HuH-7 (cell line): ENCODE measurements at places on chromosomes 6 and 20.

DNA sequence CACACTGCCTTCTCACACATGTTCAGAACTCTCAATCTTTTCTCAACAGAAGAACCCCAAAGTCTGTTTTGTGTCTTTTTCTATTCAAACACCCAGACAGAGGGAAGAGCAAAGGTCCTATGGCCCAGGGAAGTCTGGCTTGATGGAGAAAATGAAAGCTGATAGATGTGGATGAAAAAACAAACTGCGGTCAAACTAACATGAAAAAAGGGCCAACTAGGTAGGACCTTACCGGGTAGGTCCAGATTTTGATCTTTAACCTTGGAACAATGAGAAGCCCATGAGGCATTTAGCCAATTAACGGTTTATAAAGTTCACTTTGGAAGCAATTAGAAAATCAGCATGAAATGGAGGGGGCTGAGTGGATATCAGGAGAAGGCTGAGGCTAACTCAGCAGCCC is 507.7 kb upstream of the SLC35B3 start:
- DNase-seq: no peak

DNA sequence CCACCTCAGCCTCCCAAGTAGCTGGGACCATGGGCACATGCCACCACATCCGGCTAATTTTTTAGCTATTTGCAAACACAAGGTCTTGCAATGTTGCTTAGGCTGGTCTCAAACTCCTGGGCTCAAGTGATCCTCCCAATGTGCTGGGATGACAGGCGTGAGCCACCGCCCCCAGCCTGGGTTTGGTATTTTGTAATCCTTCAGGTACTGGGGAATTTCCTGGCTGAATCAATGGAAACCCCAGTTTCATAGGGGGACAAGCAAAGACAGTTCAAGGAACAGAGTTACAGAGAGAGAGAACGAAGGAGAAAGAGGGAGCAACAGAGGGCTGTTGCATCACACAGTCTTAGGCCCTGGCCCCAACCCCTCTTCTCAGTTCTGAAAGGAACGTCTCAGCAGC is 35.7 kb downstream of the RAB44 start:
- DNase-seq: no peak

GRCh38 chr20:33680686-33681085 is 5.5 kb downstream of the E2F1 start:
- no peak for DNase-seq

DNA sequence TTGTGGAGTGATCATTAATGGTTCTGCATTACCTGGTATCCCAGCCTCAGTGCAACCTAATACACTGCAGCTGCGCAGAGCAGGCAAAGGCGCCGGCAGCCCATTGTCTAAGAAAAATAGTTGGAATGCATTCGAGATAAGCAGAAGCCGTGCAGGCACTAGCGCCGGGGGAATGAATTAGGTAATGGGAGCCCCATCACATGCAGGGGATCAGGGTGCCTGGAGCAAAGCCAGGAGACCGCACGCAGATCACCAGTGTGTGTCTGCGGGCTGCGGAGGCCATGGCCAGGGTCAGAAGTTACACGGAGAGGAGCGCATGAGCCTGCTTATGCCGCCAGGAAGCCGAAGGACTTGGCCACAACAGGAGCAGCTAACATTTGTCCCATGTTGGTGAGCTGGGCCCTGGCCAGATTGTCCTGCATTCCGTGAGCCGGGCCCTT is 156.8 kb downstream of the DLL1 start:
- DNase-seq: no peak

- no peak for DNase-seq
Observed at GRCh38 chr6:4323322-4323721, 187.9 kb upstream of the ECI2 start.

- DNase-seq: no peak
Observed at GRCh38 chr6:138971601-138972000, 16.5 kb downstream of the REPS1 start.

GRCh38 chr6:12916006-12916405 is 199.4 kb downstream of the PHACTR1 start:
- DNase-seq: no peak
